SK-N-SH (cell line): ENCODE measurements at places on chromosomes 5 and 9.

- no peak for DNase-seq
Observed at GRCh38 chr5:21623831-21624230, 1229.3 kb downstream of the CDH12 start.

- DNase-seq, result no peak
Observed at GRCh38 chr5:143037071-143037470, 266.9 kb downstream of the ARHGAP26 start.

GRCh38 chr9:69279084-69279731, 45.8 kb upstream of the ENTREP1 start:
- DNase-seq, result no peak

- DNase-seq, result no peak
Observed at GRCh38 chr9:98971915-98972223, 28.2 kb downstream of the COL15A1 start.

DNA sequence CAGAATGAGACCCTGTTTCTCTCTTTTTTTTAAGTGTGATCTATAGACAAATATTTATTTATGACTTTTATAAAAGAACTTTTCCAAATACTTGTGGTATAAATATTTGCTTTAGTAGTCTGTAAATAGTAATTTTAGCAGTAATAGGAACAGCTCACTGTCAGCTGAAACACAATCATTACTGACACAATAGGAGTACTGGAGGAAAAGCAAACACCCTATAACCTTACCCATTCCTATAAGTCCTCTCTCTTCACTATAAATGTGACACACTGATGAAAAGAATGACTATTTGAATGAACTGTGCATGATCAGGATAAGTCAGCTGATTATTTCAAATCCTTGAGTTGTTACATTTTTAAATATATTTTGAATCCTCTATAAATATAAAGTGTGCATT, 72.4 kb downstream of the CDH12 start:
- no peak for DNase-seq
